ENCODE measurements at places on chromosomes 2 and 18.

- DNase-seq, result no peak
Measured at GRCh38 chr18:6980363-6980762, 137.2 kb downstream of the LAMA1 start.

GRCh38 chr18:46663539-46663938, 6.5 kb upstream of the LOXHD1 start:
- no peak for DNase-seq

DNA sequence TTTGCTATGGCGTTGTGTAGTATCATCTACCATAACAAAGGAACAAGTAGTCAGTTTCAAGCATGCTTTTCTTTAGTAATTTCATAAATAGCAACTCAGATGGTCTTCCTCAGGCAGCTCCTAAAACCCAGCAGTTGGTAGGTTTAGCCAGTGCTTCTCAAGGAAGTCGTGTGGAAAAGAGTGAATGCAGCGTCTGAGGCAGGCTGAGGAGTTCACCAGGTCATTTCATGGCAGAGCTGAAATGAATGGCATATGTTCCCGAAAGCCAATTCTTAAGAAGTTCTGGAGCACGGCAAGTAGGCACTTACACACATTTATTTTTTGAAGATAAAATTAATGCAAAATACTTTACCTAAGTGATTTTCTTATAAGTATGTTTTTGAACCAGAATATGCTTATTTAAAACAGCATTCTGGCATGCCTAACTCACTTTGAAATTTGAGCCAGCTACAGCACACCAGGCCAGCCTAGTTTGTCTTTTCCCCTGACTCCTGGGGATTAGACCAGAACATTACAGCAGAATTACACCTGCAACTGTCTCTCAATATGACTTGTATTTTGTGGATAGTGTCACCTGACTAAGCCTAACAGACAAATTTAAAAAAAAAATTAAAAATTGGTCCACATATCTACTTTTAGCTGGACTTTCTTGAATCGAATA, 62.2 kb downstream of the OSBPL6 start:
- DNase-seq, result no peak

DNA sequence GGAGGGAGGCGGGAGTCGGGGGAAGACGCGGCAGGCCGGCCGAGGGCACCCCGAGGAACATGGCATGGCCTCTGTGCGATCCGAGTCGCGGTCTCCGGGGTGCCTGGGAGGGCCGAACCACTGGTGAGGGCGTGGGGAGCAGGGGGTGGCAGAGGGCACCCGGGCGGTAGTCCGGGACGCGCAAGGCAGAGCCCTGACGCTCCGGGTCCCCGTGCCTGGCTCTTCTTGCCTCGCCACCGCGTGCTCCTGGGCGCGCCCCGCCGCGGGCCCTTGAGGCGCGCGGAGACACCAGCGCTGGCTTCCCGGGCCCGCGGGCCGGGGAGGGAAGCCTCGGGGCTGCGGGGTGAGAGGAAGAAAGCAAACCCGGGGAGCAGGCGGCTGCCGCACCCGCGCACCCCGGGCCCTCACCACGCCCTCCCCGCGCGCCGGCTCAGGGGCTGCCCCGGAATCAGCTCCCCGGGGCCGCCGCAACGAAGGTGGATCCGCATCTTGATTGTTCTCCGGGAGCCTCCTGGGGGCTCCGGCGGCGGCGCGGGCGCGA, 4.3 kb downstream of the SOX11 start:
- peak; percentile 11 for DNase-seq

- peak; percentile 22 for DNase-seq
Measured at GRCh38 chr2:182649316-182649715, 66.7 kb upstream of the DNAJC10 start.

DNA sequence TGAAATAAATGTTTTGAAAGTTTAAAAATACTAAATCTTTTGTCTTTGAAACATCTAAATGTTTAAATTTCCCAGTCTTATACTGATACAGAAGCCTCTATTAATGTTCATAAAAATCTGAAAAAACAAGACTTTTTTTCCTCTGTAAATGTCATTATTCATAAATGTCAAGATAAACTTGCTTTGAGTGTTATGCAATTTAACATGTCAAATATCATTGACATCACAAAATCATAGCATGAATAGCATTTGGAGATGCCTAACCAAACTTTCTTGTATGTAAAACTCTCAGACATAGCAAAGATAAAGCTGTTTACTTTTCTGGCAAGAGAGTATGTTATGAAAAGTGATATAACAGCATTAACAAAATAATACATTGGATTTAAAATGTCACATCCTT, 128.0 kb upstream of the CDH19 start:
- DNase-seq, result no peak

All from GM03348 (cell line).